ENCODE measurements at places on chromosomes 3 and 15.

DNA sequence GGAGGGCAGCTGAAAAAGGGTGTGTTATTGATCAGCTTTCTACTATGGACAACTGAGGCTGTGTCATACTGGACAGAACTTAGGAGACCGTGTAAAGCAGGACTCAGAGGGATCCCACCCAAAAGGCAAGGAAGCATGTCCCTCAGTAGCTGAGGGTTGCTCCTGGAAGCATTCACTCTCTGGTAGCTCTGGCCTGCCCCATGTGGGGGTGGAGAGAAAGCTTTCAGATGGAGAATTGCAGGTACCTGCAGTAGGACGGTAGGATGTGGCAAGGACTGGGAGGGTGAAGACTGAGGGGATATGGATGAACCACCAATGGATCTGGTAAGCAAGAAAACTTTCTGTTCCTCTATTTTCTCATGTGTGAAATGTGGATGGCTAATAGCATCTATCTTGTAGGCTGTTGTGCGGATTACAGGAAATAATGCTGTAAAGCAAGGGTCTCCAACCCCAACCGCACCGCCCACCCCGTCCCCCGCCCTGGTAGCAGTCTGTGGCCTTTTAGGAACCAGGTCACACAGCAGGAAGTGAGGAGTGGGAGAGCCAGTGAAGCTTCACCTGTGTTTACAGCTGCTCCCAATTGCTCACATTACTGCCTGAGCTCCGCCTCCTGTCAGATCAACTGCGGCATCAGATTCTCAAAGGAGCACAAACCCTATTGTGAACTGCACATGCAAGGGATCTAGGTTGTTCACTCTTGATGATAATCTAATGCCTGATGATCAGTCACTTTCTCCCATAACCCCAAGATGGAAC, 157.7 kb upstream of the PROK2 start:
- no peak for DNase-seq

GRCh38 chr15:26358708-26359107, 414.2 kb downstream of the GABRB3 start:
- no peak for DNase-seq

DNA sequence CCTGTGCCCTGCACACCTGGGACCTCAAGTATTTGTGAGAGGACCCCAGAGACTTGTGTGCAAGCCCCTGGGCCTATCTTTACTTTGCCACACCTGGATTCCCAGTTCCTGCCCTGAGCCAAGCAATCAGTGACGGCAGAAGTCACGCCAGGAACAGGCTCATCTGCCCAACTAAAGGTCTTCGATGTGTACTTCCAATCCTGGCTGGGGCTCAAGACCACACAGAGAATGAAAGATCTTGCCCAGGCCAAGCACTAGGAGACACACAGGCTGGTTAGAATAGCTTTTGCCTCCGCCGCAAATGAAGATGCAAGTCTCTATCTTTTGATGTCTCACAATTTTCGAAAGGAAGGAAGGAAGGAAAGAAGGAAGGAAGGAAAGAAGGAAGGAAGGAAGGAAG, 228.8 kb downstream of the OCA2 start:
- no peak for DNase-seq

GRCh38 chr3:177461765-177462164, 264.5 kb upstream of the TBL1XR1 start:
- peak; percentile 62 for DNase-seq

DNA sequence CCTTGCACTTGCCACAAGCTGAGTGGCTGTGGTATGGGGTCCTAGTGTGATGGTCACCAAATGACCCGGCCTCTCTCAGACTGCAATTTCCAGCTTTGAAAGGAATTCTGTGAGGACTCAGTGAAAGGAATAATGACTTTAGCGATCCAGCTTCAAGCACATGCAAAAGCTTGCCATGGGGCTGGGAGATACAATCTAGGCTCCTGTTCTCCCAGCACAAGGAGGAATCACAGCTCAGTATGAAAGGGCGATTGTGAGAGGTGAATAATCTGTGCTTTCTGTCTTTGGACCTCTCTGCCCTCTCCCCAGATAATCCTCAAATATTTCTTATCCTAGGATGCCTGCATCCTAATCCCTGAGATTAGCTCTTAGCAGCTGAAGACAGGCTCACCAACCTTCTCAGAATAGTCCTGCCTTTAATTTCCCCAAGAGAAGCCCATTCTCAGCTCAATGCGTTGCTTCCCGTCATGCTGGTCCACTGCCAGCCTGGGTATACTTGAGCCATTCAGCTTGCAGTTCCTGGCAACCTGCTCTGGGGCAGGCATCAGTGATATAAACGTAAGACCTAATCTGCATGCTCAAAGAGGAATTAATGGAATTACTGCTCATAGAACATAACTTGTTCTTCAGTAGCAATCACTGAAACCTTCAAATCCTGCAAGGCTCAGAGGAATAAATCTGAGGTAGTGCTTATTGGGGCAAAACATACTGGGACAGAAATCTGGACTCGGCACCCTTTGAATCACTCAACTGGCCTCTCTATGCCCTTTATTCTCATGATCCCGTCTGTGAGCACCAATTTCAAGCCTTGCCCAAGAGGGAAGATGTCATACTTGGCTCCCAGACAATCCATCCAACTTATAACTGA, 15.1 kb downstream of the TLNRD1 start:
- DNase-seq: no peak

Data from fibroblast of skin of abdomen (primary cell).